ENCODE measurements at places on chromosomes 4 and X.

GRCh38 chrX:23901805-23902204 is 5.9 kb downstream of the APOO start:
- no peak for DNase-seq

- DNase-seq, result no peak
These were observed 307.0 kb upstream of the CPEB2 start for GRCh38 chr4:14695095-14695845.

GRCh38 chr4:17687237-17687857 is 72.9 kb downstream of the MED28 start:
- no peak for DNase-seq

DNA sequence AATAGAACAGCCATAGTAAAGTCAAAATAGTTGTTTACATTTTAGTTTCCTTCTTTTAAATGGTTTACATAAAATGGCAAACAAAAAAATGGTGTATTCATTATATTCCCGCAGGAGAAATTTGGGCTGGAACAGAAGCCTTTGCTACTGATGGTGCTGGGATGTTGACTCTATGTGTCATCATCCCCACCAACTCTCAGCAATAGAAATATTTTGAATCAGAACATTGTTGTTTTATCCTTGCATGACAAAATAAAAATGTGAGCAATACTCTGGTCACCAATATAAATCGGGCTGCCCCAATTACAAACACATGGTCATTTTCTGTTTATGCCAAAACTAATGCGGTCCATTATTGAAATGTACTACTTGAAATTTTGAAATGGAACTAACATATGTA is 1131.6 kb upstream of the PCDH7 start:
- DNase-seq, result no peak

DNA sequence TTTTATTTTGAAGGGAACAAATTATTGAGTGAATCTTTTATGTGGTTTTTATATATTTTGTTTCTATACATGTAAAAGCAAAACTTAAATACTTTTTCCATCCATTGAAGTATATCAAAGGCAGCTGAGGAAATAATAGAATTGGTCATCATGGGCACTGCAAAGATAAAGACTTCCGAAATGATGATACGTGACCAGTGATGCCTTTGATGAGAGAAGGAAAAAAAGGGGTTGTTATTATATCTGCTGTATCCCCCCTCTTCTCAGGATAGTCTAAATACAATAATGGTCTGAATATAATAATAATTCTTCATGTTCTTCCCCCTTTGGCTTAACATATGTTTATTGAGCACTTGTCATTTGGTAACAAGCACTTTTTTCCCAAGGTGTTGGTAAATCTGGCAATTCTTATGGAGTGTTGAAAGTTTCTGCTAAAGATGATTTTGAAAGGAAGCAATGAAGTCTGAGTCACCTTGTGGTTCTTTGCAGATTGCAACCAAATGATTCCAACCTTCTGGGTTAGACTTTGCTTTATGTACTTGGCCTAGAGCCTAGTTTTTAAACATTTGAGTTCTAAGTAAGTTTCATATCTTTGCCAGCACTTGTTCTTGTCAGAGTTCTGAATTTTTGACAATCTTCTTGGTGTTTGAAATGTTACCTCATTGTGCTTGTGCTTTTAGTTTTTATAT is 60.8 kb downstream of the USP9X start:
- DNase-seq, result no peak

- DNase-seq, result no peak
These were observed 111.1 kb downstream of the ADRA2C start for GRCh38 chr4:3877236-3877635.
